ENCODE measurements at places on chromosomes 6 and 20.
A peak's percentile ranks its signal among the peaks of the same experiment; 100 is the strongest.

GRCh38 chr20:63520934-63521601 lies 503 bp downstream of the PPDPF start:
- DNase-seq: peak; percentile 86

DNA sequence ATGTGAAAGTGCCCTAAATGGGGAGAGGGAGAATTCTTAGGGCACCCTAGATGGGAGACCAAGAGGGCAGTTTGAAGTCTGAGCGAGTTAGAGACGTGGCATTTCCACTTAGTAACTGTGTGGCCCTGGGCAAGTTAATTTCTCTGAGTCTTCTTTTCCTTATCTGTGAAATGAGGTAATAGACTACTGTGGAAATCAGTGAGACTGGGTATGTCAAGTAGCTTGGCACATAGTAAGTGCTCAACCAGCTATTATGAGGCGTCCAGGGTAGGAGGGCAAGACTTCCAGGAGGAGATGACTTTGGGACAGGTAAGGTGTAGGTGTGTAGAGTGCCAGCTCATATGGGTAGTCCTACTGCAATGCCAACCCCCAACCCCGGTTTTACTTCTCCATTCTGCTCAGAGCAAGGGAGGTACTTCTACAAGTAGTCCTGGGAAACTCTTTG lies 770 bp downstream of the KIF3B start:
- DNase-seq: peak; percentile 44

DNA sequence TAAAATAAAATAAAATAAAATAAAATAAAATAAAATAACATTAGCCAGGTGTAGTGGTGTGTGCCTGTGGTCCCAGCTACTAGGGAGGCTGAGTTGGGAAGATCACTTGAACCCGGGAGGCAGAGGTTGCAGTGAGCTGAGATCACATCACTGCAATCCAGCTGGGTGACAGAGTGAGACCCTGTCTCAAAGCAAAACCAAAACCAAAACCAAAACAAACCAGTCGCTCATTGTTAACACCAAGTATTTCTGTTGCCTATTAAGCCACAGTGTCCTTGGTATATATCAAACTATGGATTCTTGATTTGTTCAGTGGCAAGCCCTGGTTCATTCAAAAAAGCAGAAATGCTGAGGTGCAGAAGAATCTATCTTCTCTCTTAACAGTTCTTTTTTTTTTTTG lies 65.7 kb downstream of the PYGB start:
- no peak for DNase-seq

DNA sequence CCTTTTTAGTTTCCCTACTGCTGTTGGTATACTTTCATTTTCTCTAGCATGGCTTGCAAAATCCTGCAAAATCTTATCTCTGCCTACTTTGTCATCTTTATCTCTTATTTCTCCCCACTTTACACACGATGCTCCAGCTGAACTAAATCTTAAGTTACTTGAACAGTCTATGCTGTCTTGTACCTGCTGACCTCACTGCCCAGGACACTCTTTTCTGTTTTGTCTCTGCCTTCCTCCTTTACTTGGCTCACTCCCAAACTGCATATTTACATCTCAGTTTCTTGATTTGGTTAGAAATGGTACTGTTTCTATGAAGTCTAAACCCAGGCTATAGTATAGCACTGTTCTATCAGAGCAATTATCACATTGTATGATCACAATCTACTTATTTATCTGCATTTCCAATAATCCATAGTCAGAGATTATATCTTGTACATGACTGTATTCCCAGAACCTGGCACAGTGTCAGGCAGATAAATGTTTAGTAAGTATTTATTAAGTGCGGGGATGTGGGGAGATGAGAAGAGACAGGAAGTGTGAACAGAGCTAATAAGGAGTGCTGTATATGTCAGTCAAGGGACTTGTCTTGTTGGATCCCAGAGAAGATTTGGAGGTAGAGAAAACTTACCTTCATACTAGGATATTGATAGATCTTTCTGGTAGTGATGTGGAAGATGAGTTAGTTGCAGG lies 57.6 kb downstream of the ADGRG6 start:
- DNase-seq: peak; percentile 26

All from hematopoietic multipotent progenitor cell treated with erythropoietin and hydrocortisone succinate and interleukin-3 and kit ligand, for 4 days (in vitro differentiated cells).